Fibroblast of the aortic adventitia (primary cell): ENCODE measurements at places on chromosomes 7 and 10. TPM values are rescaled to one million over a fixed set of nuclear protein-coding genes. Genes with fewer than 3 reads are reported as not detected.
A peak's percentile ranks its signal among the peaks of the same experiment; 100 is the strongest.

DNA sequence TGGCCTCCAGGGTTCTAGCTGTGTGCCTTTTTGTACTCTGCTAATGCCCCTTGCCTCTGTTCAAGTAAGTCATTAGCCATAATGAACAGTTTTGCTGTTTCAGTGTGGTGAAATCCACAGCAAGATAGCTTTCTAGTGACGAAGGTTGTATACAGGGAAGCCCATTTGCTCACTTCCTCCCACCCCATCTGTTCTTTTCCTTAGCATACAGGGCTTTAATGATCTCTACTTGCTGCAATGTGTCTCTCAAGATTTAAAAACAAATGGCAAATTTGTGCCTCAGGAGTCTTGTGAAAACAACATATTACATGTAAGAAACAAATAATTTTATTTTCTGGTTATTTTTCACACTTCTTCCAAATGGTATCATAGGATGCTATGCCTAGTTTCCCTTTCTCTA is 243.2 kb downstream of the CDK14 start:
- no peak for DNase-seq

- peak; percentile 13 for DNase-seq
Observed at GRCh38 chr7:125876431-125876830, 946.8 kb upstream of the POT1 start.

- DNase-seq = no peak
Observed at GRCh38 chr10:6065406-6065805, 3.2 kb upstream of the IL2RA start.

Gene CYP3A7
- total RNA-seq = 0.74 TPM in 1 of 2 replicates, not detected in the other

DNA sequence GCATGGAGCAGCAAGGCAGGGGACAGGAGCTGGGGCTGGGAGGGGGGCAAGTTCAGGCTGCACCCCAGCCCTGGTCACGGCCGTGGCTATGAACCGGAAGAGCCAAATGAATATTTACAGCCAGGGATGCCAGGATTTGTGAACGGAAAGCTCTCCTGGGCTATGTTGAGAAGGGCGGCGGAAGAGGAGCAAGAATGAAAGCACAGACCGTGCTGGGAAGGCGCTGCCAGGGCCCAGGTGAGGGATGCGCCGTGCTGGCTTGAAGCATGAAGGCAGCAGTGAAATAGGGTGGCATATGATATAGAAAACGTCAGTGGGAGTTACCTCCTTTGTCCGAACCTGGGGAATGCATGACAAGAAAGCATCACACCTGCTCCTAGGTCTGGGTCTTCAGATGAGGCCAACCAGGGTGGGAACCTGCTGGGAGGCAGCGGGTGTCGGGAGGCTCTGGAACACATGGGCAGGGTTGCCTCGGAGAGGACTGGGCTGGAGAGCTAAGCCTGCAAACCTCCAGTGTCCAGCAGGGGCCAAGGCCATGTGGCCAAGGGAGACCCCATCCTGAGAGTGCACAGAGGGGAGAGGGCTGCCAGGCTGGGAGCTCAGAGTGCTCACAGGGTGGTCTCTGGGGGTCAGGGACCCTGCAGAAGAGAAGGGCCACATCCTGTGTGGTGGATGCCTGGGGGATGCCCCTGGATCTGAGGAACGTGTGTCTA is 120.6 kb upstream of the TCERG1L start:
- DNase-seq = no peak

DNA sequence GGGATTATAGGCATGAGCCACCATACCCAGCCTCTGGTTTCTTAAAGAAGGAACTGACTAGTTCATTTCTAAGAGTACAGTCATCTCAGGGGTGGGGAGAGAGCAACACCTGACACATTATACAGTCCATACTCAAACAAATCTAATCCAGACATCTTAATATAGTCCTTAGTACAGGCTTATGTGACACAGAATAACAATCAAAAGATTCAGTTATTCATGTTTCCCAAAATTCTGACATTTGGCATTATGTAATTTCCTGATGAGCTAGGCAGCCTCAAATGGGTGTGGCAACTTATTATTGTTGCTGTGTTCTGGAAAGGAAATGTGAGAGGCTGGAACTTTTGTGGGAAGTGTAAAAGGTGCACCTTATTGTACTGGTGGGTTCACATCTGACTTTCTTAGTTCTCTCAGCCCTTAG is 116.3 kb downstream of the WDFY4 start:
- DNase-seq = peak; percentile 16

- no peak for DNase-seq
Observed at GRCh38 chr10:47244560-47245500, 55.2 kb upstream of the GDF10 start.

Gene GPER1
- 2.9 and 6.4 TPM in 2 replicates for total RNA-seq

DNA sequence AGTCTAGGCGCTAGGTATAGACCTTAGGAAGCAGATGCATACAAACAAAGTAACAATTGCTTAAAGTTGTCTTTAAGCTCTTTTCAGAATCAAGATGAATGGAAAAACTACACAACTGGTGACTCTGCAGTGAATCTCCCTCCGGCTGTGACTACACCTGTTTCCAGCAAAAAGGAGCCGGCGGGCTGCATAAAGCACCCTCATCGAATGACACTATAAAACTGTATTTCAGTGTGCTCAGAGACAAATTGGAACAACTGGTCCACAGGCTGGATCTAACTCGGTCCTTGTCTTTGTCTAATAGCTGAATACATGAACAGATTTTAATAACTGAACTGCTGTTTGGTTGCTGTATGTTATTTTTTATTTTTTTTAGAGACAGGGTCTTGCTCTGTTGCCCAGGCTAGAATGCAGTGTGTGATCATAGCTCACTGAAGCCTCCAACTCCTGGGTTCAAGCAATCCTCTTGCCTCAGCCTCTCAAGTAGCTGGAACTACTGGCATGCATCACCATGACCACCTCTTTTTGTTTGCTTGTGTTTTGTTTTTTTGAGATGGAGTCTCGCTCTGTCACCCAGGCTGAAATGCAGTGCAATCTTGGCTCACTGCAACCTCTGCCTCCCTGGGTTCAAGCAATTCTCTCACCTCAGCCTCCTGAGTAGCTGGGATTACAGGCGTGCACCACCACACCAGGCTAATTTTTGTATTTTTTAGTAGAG is 64.2 kb upstream of the SVIL start:
- no peak for DNase-seq

DNA sequence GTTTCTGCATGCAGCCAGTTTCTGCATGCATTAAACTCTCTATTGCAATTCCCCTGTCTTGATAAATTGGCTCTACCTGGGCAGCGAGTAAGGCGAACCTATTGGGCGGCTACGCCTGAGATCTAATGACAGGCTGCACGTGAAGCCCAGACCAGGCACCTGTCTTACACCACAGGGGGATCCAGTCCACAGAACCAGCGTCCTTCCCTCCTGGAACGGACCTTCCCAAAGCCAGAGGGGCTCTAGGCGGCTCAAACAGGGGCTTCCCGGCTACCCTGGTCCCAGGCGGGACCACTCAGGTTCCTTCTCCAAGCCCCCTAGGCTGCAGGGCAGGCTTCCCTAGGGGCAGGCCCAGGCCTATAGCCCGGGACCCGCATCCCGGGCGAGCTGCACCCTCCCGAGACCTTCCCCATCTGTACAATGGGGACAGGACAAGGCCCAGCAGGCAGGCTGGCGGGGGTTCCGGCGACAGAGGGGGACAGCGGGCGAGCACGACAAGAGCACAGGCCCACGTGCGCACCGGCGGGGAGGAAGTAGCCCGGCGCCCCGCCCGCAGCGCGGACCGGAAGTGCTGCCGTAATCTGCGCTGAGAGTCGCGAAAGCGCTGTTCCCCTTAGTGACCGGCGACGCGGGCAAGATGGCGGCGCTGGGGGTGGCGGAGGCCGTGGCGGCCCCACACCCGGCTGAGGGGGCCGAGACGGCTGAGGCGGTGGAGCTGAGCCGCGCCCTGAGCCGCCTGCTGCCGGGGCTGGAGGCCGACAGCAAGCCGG is at the start of gene DNAAF5:
Gene DNAAF5, plus strand, starts transcription at position 616 of the 770 bp plus-strand sequence. Its CDS starts 22 bp downstream, at position 638.
- peak; percentile 77 for DNase-seq

DNA sequence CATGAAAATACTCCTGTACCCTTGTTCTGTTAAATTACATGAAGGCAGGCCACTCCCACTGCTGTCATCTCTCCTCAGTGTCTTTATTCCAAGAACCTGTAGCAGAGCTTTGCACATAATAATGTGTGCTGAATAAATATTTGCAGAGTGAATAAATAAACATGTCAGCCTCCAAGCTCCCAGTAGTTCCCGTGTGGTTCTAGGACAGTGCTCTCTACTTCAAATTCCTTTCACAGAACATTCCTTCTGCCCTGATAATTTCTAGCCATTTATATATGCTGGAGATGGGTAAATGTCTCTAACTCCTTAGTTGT is 20.3 kb upstream of the HYAL4 start:
- DNase-seq = no peak

Gene OPALIN
- total RNA-seq = not detected in 2 replicates

GRCh38 chr7:109476409-109476808 is 906.7 kb downstream of the DNAJB9 start:
- DNase-seq = no peak

DNA sequence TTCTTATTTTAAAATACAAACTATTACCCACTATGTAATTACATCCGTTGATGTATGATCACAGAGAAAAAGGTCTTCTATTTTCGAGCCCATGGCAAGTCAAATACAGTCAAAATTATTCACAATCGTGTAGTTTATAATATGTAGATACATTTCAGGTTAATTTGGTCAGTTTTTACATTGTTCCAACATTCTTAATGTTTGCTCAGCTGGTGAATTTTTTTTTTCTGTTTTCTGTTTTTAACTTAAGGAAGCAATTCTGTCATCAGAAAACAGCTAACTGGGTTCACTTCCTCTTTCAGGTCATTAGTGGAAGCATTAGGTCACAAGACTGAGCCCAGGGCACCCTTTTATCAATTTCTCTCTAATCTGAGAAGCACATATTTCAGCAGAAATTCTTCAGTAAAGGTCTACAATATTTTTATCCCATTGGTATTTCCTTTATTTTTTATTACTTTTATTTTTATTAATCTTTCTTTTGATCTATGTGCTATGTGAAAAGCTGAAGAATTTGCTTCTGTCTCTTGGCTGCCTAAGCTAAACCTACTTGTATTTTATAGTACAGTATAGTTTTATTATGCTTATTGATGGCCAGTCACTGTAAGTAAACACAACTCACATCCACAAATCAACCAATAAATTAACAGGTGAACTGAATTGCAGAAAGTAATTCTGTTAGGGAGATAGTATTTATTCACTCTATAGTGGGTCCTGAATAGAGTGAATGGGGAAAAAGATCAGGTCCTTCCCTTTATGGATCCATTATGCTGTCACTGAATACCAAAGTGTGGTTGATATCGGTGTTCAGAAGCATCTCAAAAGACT is 84.6 kb downstream of the ICA1 start:
- DNase-seq = no peak

Gene LBX1
- total RNA-seq = 0.08 TPM in 1 of 2 replicates, not detected in the other

Gene INA
- total RNA-seq = 0.33 and 0.90 TPM in 2 replicates

DNA sequence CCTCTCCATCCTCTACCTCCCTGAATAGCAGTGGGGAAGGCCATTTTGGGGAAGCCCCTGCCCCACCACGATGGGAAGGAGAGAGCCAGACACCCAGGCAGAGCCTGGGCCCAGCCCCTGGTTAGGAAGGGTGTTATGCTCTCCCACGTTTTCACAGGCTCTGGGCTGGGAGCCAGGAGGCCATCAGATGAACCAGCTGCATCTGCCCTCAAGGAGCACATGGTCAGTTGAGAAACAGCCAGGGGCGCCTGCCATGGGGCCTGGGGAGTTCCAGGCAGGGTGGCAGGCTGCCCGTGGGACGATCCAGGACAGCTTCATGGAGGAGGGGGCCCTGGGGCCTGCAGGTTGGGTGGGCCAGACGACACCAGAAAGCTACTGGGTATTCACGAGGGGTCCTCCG is 47.5 kb downstream of the CAMK2B start:
- DNase-seq = peak; percentile 33

- DNase-seq = peak; percentile 14
Observed at GRCh38 chr7:87225696-87226095, 6.2 kb upstream of the TMEM243 start.

GRCh38 chr7:47950714-47951113 is 2.4 kb upstream of the PKD1L1 start:
- DNase-seq = no peak

Gene NCF1
- total RNA-seq = not detected in 2 replicates

DNA sequence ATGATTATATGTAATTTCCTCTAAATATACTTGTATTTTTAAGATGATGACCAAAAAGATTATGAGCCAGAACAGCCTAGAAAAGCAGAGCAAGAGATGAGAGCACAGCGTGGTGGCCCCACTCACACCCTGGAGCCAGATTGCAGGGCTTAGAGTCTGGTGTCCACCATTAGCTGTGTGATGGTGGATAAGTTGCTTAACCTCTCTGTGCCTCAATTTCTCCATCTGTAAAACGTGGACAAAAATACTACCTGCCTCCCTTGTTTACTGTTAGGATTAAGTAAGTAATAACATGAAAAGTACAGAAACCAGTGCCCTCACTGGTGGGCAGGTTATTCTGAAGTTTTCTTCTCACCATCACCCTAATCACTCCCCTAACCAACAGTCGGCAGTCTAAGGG is 212.3 kb downstream of the COBL start:
- DNase-seq = no peak

- peak; percentile 19 for DNase-seq
Observed at GRCh38 chr10:125985557-125986240, 89.3 kb downstream of the FANK1 start.

Gene POLR2J2
- total RNA-seq = 3.3 and 11.4 TPM in 2 replicates

DNA sequence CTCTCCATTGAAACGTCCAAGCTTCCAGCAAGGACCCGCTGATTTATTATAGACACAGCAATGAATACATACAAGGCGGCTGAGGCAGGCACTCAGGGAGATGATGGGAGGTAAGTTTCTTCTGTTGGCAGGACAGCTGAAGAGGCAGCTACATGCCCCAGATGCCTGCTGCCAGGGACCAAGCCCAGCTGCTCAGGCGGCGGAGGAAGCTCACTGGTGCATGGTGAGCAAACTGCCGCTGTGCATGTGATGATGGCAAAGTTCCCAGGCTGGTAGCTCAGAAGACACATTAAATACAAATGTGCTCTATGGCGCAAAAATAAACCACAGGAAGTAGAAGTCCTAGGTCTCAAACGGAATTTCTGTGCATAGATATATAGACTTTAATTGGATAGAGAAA is 2.3 kb downstream of the DNTT start:
- no peak for DNase-seq

- no peak for DNase-seq
Observed at GRCh38 chr10:57314046-57314445, 953.0 kb upstream of the ZWINT start.

Gene ASAH2
- 0.25 and 1.5 TPM in 2 replicates for total RNA-seq

Gene SAP25
- total RNA-seq = not detected in 2 replicates

GRCh38 chr10:7157091-7157490 is 253.7 kb downstream of the SFMBT2 start:
- DNase-seq = no peak

Gene KLHDC10
- total RNA-seq = 27.2 and 45.5 TPM in 2 replicates

Gene ST7
- 16.4 and 22.7 TPM in 2 replicates for total RNA-seq

DNA sequence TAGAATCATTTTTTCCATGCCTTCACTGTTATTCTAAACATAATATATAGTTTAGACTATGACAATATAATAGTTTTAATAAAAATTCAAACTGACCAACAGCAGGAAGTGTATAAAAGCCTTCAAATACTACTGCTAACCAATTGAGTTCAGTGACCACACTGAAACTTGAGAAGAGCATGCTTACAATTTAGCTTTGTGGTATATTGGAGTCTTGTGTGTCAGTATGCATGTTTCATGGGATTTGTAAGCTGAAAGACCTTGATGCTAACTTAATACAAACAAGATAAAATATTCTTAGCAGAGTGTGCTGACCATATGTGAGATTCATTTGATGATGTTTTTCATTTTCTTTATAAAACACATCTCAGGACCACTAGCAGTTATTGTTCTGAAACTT is 395.5 kb downstream of the SUGCT start:
- DNase-seq = no peak
